ENCODE measurements at places on chromosomes 11 and 22.

- DNase-seq: peak; percentile 63
Measured at GRCh38 chr22:25582946-25583345, 18.5 kb downstream of the GRK3 start.

DNA sequence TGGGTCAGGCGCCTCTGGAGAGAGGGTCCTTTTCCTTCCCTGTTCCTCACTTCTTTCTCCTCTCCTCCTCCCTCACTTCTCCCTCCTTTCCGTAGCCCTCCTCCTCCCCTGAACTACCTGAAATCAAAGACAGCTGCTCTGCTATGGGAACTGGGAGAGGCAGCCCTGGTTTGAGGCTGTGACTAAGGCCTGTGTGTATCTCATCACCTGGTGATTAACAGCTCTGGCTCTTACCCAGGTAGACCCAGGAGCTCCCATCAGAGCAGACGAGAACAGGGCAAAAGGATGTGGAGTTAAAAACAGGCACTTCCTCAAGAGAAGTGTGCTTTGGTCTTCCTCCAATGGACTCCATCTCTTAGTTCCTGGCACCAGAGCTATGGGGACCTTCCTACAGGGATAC is 5.8 kb downstream of the ISX start:
- no peak for DNase-seq

- DNase-seq: peak; percentile 25
Measured at GRCh38 chr11:64004590-64004984, 18.3 kb downstream of the OTUB1 start.

DNA sequence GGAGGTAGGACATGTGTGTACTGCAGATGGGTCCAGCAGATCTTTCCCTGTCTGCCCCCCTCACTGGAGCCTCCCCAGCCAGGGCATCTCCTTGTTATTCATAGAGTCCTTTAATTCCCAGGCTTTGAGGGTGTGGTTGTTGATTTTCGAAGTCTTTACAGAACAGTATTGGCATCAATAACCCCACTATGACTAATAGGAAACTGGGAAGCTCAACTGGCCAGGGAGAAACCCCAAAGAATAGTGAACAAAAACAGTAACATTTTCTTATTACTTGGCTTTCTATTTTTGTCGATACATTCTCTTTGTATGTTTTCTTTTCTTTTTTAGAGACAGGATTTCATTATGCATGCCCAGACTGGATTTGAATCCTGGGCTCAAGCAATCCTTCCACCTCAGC is 57.9 kb downstream of the NF2 start:
- no peak for DNase-seq

DNA sequence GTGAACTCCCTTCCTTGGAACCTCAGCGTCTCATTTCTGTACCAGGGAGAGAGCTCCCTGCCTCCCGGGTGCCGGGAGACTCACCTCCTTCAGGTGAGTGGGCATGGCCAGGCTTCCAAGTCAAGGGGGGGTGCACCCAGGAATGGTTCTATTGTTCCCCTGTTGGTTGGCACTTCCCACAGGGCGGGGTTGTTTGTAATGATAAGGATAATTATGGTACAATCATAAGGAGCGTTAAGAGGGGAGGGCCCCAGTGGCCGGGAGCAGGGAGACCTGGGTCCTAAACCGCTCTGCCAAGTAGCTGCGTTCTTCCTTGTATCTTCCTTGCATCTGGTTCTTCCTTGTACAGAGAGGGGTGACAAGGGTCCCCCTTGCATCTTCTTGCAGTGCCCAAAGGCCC is 79.1 kb downstream of the LRRC32 start:
- DNase-seq: no peak

DNA sequence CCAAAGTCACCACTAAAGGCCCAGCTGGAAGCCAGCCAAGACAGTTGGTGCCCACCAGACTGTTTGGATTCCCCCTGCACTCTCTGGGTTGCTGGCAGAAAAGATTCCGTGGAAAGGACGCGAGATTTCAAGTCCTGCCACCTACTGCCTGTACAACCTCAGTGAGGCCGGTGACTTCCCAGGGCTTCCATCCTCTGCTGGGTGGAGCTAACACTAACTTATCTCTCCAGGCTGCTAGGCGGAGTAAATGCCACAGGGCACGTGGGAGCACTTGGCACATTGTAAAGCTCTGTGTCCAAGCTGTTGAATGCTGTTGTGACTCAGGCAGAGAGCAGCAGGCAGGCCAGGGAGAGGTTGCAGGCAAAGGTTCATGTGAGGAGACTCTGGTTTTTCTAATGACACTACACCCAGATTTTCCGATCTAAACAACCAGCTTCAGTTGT is 50.9 kb upstream of the CDON start:
- peak; percentile 92 for DNase-seq

- DNase-seq: no peak
Measured at GRCh38 chr22:46415776-46416519, 80.4 kb downstream of the TRMU start.
